ENCODE measurements at places on chromosomes 7 and 10.

- peak; percentile 67 for DNase-seq
These were observed 2.9 kb upstream of the GET4 start for GRCh38 chr7:873367-874002.

- no peak for DNase-seq
These were observed 307.7 kb upstream of the NFE2L3 start for GRCh38 chr7:25844102-25844870.

DNA sequence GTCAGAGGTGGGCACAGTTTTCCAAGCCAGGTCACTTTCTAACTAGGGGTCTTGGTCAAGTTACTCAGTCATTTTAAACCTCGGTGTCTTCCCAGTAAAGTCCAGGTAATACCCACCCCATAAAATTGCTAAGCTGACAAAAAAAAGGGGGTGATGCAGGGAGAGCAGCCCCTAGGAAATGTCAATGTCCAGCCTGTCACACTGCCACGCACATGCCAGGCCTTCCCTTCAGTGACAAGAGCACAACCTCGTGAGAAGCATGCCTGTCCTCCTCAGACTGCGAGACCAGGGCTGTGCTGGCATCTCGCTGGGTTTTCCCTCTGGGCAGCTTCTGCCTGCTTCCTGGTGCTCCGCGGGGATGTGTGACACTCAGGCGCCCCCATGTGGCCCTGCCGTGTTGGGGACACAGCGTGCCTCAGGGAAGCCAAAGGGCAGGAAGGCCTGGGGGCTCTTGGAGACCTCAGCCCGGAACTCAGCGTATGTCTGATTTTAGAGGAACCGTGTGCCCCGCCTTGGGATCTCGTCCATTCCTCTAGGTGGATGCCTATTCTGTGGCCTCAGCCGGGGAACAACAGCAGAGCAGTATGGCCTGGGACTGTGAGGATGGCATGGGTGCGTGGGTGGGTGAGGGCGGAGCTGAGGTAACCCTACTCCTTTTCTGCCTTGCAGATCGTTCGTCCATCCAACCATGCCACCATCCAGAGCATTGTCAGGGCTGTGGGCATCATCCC, 10.2 kb upstream of the GDF2 start:
- DNase-seq: peak; percentile 88

- DNase-seq: no peak
These were observed 53.8 kb downstream of the KDM7A start for GRCh38 chr7:140122965-140123364.

DNA sequence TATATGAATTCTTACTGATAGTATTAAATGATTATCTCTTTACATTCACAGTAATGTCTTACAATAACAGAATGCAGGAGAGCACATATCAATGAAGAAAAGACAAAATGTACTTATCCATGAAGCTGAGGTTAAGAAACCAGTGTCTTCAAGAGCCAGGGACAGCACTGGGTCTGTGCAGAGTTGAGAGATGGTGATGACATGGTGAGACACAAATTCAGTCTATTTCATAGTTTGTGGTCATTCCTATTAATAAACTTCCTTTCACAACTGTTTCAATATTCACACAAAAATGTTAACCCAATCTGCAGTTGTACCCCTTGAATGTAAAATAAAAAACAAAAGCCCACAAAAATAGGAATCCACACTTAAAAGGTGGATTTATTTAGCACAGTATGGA, 5.3 kb upstream of the MAGI2 start:
- DNase-seq: no peak

Measured in nephron progenitor cell (in vitro differentiated cells).